ENCODE measurements at places on chromosomes 11 and 22.

- H3K4me1 ChIP-seq = peaks cover 9% of the 10 kb centered on the region
- no peaks in the 10 kb centered on the region for H3K36me3 ChIP-seq
- no peak overlapping the region for H3K27ac ChIP-seq
- H3K27me3 ChIP-seq = no peaks in the 10 kb centered on the region
- DNase-seq = no peak
Measured at GRCh38 chr11:35820614-35821013, 123.2 kb upstream of the LDLRAD3 start.

DNA sequence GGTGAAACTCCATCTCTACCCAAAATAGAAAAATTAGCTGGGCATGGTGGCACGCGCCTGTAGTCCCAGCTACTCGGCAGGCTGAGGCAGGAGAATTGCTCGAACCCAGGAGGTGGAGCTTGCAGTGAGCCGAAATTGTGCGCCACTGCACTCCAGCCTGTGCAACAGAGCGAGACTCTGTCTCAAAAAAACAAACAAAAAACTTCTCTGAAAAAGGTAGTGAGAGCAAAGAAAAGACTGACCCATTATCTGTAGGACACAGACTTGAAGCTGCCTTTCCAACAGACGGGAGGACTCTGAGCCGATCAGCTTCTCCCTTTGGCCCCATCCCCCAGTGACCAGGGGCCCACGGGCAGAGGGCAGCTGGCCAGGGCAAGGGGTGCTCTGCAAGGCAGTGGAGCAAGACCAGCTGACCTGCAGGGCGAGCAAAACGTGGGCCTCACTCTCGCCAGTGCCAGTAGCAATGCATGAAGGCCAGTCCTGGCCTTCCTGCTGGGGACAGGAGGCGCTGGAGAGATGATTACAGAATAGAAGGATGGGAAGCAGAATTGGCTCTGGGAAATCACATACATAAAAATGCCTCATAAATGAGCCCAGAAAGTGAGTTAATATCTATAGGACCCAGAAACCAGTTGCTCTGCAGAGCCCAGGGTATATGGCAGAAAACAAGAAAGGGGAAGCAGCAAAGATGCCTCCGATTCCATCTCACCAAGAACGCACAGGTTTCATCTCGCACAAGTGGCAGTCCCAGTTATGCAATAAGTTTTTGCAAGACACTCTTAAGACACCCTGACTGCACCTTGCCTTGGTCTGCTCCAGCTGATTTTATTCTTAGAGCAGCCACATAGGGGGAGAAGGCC lies 2.8 kb downstream of the EHD1 start:
- DNase-seq = no peak
- peaks cover 77% of the 10 kb centered on the region for H3K4me1 ChIP-seq
- H3K36me3 ChIP-seq = peaks cover 29% of the 10 kb centered on the region
- H3K27me3 ChIP-seq = no peaks in the 10 kb centered on the region
- peak overlapping the region; percentile 85 for H3K27ac ChIP-seq

DNA sequence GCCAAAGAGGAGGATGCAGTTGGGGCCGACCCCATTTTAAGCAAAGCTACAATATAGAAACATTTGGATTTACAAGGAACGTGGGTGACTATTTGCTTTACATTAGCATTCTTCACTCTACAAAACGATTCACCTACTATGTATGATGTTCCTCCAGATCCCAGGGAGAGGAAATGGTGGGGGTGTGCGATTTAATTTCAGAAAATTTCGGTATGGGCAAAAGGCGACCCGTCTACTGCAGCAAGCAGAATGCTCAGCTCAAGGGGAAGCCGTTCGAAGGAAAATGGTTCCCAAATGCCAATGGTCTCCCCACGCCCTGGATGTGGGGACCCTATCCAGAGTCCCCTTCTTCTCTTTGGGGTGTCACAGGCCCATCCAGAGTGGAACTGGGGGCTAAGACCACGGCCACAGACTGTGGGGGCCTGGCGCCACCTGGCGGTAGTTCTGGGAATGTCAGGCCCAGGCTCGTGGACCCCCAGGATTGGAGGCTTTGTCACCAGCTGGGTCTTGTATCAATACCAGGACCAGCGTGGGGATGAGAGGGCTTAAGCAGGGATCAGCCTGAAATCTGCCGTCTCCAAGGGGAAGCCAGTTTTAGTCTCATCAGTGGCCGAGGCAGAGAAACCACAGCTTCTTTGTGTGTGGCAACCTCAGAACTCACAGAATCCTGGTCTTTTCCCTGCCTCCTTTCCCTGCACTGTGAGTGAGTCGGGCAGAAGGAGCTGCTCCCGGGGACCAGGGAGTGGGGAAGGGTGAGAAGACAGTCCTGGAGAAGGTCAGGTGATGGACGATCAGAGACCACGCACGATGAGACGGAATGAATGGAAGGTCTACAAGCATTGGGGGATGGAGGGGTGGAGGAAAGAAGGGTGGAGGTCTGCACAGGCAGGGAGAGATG lies 8.4 kb downstream of the LRRC10B start:
- H3K36me3 ChIP-seq = no peaks in the 10 kb centered on the region
- peaks cover 11% of the 10 kb centered on the region for H3K4me1 ChIP-seq
- H3K27ac ChIP-seq = no peak overlapping the region
- DNase-seq = peak; percentile 42
- H3K27me3 ChIP-seq = no peaks in the 10 kb centered on the region

DNA sequence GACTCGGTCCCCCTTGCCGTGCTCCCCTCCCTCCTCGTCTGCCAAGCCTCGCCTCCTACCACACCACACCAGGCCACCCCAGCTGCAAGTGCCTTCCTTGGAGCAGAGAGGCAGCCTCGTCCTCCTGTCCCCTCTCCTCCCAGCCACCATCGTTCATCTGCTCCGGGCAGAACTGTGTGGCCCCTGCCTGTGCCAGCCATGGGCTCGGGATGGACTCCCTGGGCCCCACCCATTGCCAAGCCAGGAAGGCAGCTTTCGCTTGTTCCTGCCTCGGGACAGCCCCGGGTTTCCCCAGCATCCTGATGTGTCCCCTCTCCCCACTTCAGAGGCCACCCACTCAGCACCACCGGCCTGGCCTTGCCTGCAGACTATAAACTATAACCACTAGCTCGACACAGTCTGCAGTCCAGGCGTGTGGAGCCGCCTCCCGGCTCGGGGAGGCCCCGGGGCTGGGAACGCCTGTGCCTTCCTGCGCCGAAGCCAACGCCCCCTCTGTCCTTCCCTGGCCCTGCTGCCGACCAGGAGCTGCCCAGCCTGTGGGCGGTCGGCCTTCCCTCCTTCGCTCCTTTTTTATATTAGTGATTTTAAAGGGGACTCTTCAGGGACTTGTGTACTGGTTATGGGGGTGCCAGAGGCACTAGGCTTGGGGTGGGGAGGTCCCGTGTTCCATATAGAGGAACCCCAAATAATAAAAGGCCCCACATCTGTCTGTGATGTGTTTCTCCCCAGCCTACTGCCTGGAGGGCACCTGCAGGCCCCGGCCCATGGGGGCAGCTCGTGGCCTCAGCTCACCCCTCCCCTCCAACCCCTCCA lies 29.8 kb downstream of the CAPN1 start:
- DNase-seq = no peak
- H3K4me1 ChIP-seq = peaks cover 11% of the 10 kb centered on the region
- H3K27me3 ChIP-seq = no peaks in the 10 kb centered on the region
- no peak overlapping the region for H3K4me3 ChIP-seq
- H3K27ac ChIP-seq = no peak overlapping the region

DNA sequence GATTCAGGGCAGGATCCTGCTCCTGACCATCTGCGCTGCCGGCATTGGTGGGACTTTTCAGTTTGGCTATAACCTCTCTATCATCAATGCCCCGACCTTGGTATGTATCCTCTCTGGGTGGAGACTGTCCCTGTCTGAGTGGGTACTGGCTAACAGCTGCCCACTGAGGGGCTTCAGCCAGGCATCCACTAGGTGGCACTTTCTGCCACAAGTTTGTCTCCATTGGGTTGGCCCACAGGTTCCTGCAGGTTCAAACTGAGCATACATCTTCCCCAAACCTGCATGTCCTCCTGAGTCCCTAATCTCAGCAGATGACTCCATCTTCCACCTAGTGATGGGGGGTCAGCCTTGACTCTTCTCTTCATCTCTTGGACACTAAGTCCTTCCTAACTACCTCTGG lies 4.4 kb downstream of the SLC2A11 start:
- peaks cover 12% of the 10 kb centered on the region for H3K4me1 ChIP-seq
- H3K36me3 ChIP-seq = no peaks in the 10 kb centered on the region
- H3K4me3 ChIP-seq = no peak overlapping the region
- H3K27ac ChIP-seq = no peak overlapping the region
- DNase-seq = no peak

GRCh38 chr22:19576460-19577421 lies 52.5 kb upstream of the CLDN5 start:
- peaks cover 38% of the 10 kb centered on the region for H3K4me1 ChIP-seq
- H3K4me3 ChIP-seq = no peak overlapping the region
- no peaks in the 10 kb centered on the region for H3K27me3 ChIP-seq
- H3K27ac ChIP-seq = no peak overlapping the region
- DNase-seq = peak; percentile 70

All from CD4-positive, alpha-beta memory T cell (primary cell).